ENCODE measurements at places on chromosomes 13 and 19.

DNA sequence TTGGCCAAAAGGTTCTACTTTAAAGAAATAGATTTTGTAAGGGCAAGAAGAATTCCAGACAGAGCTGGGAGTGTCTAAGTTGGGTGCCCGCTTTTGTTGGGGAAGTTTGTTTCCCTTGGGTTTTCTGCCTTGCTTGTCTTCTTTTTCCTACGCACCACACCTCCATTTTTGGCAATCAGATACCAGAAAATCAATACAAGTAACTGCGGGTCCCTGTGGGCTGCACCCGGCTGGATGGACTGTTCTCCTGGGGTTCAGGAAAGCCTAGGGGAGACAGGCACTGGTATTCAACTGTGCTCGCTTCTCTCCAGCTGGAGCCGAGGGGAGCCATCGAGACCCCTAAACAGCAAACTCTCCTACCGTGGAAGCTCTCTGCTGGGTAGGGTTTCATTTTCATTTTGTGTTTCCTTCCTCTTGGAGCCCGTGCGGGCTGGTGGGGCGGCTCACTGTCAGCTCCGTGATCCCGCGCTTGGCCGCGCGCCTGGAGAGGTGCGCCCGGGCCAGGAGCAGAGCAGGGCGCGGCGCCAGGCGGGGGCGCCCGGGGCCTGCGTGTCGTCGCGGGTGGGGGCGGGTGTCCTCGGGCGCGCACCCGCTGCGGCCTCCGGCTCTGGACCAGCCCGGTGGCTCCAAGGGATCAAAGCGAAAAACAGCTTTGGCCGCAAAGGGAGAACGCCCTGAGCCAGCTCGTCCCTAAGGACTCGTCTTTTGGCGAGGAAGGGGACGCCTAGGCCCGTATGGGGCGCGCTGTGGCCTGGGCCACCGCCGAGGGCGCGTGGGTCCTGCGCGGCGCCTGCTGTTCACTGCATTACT, 347.2 kb downstream of the ZNF536 start:
- DNase-seq = no peak
- peaks cover 43% of the 10 kb centered on the region for H3K27me3 ChIP-seq
- no peaks in the 10 kb centered on the region for H3K36me3 ChIP-seq
- H3K4me3 ChIP-seq = peak overlapping the region; percentile 84
- H3K27ac ChIP-seq = peak overlapping the region; percentile 72

- no peaks in the 10 kb centered on the region for H3K27me3 ChIP-seq
- no peaks in the 10 kb centered on the region for H3K36me3 ChIP-seq
- no peak overlapping the region for H3K4me3 ChIP-seq
- no peak for DNase-seq
These were observed 98.0 kb downstream of the PRR20E start for GRCh38 chr13:57264965-57265364.

DNA sequence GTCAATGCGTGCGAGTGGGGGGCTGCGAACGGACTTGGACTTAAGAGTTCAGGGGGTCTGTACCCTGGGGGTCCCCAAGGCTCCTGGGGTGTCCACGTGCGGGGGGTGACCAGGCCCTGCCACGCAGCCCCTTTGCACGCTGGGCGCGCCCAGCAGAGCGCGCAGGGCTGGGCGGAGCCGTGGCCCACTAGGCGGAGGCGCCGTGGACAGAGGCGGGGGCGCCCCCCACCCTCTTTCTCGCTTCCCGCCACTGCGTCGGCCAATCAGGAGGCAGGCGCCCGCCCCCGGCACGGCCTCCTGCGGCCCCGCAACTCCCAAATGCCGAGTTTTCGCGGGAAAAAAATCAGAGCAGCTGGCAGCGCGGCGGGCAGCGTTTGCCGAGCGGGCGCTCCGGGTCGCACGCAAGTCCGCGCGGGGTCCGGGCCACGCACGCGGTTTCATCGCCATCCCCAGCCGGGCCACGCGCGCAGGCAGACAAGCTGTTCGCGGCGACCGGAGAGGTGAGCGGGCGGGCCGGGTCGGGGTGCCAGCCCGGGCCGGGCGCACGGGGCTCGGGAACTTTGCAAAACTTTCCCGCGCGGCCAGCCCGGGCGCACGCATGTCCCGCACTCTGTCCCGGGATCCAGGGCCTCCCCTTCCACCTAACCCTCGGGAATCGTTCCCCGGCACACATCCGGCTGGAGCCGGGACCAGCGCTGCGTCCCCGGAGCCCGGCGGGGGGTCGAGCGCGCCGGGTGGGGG, at the start of gene UHRF1:
Gene UHRF1, plus strand, starts transcription at position 346 of the 741 bp plus-strand sequence. CDS start 1,385 bp downstream, outside the sequence.
- DNase-seq = no peak
- H3K4me3 ChIP-seq = peak within 1 kb of the TSS; percentile 91
- peaks cover 23% of the 10 kb centered on the region for H3K4me1 ChIP-seq

GRCh38 chr13:102869948-102870676, 24.3 kb downstream of the ERCC5 start:
- H3K27ac ChIP-seq = peak overlapping the region; percentile 28
- peaks cover 6% of the 10 kb centered on the region for H3K4me1 ChIP-seq
- no peak overlapping the region for H3K4me3 ChIP-seq
- H3K27me3 ChIP-seq = no peaks in the 10 kb centered on the region
- DNase-seq = no peak

- peak overlapping the region; percentile 57 for H3K4me3 ChIP-seq
- H3K36me3 ChIP-seq = no peaks in the 10 kb centered on the region
- peaks cover 16% of the 10 kb centered on the region for H3K4me1 ChIP-seq
- peak overlapping the region; percentile 64 for H3K27ac ChIP-seq
- no peak for DNase-seq
These were observed 338.1 kb downstream of the RFC3 start for GRCh38 chr13:34155931-34156607.

GRCh38 chr13:59665732-59666131, 498.0 kb downstream of the DIAPH3 start:
- DNase-seq = no peak
- H3K36me3 ChIP-seq = peaks cover 15% of the 10 kb centered on the region
- no peak overlapping the region for H3K27ac ChIP-seq
- H3K4me3 ChIP-seq = no peak overlapping the region
- H3K4me1 ChIP-seq = peaks cover 10% of the 10 kb centered on the region

DNA sequence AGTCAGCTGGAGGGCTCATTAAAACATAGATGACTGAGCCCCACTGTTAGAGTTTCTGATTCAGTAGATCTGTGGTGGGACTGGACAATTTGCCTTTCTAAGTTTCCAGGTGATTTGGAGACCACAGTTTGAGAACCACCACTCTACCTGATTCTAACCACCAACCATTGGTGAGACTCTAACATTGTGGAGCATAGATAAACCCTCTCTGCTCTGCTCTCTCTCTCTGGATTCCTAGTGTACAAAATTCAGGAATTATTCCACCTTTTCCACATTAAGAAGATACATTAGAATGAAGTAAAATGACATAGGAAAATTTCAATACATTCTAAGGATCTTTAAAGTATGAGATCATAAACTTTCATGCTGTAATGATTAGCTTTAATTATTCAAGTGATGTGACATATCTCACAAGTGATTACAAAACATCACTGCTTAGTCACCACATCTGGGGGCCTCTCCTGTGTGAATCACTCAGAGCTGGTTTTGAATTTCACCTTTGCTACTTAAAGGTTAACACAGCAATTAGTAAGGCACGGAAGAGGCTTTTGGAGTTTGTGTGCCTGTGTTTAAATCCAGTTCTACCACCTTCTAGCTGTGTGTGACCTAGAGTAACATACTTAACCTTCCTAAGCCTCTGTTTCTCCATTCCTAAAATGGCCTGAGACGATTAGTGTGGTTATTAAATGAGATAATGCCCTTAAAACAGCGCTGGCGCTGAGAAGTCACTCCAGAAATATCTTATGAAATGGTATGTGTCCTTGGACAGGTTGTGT, 78.5 kb upstream of the NBEA start:
- no peak overlapping the region for H3K4me3 ChIP-seq
- no peaks in the 10 kb centered on the region for H3K36me3 ChIP-seq
- DNase-seq = no peak

DNA sequence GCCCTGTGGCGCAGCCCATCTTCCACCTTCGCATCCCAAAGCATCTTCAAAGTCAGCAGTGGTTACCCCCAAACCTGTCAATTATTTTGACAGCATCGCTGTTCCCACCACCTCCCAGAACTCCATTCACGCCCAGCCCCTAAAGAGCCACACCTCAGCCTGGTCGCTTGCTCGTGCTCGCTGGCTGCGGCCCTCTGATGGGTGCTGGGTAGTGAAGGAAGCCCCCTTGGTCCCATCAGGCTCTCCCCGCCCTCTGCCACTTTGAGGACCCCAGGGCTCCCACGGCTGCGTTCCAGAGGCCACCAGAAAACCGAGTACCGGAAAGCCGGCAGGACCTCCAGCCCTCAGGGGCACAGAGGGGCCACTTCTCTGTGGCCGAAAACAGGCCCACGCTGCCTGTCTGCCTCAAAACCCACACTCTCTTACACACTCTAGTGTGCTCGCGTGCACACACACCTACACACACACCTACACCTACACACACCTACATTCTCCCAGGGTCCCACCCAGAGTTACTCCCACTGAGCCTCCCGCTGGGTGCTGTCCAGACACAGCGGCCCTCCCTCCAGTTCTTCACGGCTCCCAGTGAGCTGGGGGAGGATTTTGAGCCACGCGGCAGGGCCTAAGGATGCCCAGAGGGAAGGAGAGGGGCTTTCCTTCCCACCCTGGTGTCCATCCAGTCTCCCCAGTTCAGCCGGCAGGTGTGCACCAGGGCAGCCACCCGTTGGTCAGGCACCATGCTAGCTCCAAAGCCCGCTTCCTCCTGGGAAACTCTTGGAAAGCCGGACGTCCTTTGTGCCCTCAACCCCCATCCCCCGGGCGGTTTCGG, 1.9 kb downstream of the VSTM2B start:
- H3K27me3 ChIP-seq = peaks cover 83% of the 10 kb centered on the region
- H3K4me3 ChIP-seq = peak overlapping the region; percentile 81
- H3K36me3 ChIP-seq = no peaks in the 10 kb centered on the region
- DNase-seq = no peak
- H3K27ac ChIP-seq = no peak overlapping the region
